ENCODE measurements at places on chromosomes 16 and 17.

- no peak for DNase-seq
These were observed 42.3 kb downstream of the TBX4 start for GRCh38 chr17:61494325-61495160.

DNA sequence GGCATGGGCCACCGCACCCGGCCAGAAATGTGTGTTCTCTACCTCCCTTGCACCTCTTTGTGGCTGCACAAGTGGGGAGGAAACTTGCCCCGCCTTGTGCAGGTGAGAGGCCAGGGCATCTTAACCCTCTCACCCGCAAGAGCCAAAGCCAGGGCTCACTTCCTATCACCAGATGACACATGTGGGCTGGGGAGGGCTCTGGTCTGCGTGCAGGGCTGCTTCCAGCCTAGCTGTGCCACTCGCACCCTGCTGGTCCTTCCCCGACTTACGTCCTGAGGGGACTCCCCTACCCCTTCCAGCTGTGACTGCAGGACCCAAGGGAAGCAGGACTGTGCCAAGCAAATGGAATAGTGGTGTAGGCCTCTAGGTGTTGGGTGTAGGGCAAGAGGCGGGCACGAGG lies 6.9 kb downstream of the MIEF2 start:
- DNase-seq = no peak

- no peak for DNase-seq
These were observed 1376.4 kb upstream of the GOT2 start for GRCh38 chr16:60110531-60110930.

DNA sequence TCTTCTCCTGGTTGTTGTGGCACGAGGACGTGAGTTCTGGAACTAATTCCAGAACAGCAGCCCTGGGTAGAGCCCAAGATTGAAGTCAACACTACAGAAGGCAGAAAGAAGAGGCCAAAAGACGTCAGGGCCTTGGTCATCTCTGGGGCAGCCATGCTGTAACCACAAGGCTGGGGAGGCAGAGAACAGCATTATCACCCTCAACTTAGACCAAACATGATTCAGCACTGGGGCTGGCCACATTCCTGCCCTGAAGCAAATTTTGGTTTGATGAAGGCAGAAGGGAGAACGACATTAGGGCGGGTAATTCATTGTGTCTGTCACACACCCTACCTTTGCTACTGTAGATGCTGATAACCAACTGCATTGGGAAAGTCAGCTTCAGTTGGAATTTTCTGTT lies 9.7 kb upstream of the ALOX15B start:
- peak; percentile 32 for DNase-seq

- peak; percentile 72 for DNase-seq
These were observed 7.2 kb downstream of the SRCIN1 start for GRCh38 chr17:38598536-38598935.

GRCh38 chr16:13984794-13985193 lies 64.8 kb downstream of the ERCC4 start:
- DNase-seq = no peak

GRCh38 chr16:56916571-56917403 lies 15.2 kb upstream of the HERPUD1 start:
- no peak for DNase-seq

GRCh38 chr17:76405607-76405966 lies 21.2 kb downstream of the SPHK1 start:
- no peak for DNase-seq

GRCh38 chr16:15642557-15643047 lies 352 bp downstream of the MARF1 start:
- DNase-seq = no peak

GRCh38 chr16:77896415-77897128 lies 108.2 kb downstream of the VAT1L start:
- DNase-seq = no peak

- DNase-seq = no peak
These were observed 3.6 kb upstream of the MEOX1 start for GRCh38 chr17:43665084-43665936.

- no peak for DNase-seq
These were observed at the start of gene IL17C for GRCh38 chr16:88638323-88639230. Gene IL17C, plus strand, starts transcription at chr16:88638572. Its CDS starts 70 bp downstream, at chr16:88638642.

DNA sequence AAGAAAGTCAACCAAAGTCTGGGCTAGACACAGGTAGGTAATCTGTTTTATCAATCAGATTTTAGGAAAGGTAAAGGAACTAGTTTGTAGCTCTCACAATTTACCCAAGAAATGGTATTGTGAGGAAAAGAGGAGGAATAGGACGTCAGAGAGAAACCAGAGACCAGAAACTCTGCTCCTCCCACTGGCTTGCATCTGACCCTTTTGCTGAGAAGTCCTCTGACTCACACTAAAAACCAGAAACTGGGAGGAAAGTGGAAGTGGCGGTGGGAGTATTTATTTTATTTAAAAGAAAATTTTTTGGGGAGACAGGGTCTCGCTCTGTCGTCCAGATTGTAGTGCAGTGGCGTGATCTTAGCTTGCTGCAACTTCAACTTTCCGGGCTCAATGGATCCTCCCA lies 38.0 kb upstream of the MNT start:
- DNase-seq = peak; percentile 81

DNA sequence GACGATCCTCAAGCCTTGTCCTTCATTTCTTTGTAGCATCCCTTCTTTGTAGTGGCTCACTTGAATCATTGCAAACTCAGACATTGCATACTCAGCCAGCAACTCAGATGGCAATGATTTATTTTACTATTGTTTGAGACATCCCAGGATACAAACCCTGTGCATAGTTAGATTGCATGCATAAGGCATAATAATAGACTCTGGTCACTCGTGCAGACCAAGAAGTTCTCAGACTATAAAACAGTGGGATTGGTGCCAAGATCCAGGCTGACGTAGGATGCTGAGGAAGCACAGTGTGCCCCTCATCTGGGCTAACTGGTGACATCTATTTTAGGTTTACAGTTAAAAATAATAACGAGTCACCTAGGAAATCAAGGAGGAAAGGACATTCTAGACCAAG lies 142.3 kb downstream of the PMP22 start:
- DNase-seq = no peak

GRCh38 chr16:80954985-80955384 lies 51.7 kb downstream of the CMC2 start:
- no peak for DNase-seq

DNA sequence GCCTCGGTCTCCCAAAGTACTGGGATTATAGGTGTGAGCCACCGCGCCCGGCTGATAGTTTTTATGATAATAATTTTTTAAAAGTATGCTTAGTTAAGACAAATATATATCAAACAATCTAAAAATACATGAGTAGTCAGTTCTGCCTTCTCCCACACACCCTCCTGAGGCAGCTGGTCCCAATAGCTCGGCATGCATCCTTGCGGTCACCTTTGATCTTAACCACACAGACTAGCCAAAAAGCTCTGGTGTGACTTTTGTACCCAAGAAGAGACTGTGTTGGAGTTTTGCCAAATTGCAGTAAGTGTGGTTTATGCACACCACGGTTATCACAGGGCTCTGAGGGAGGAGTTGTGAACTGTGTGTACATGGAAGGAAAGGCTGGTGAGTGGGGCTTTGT lies 25.6 kb downstream of the ATP6V0A1 start:
- DNase-seq = no peak

GRCh38 chr17:38560503-38561318 lies 45.0 kb downstream of the SRCIN1 start:
- DNase-seq = peak; percentile 27

- DNase-seq = no peak
These were observed 299.3 kb downstream of the XYLT1 start for GRCh38 chr16:17171250-17172143.

GRCh38 chr17:74467221-74467951 lies 952 bp downstream of the CD300A start:
- DNase-seq = no peak

DNA sequence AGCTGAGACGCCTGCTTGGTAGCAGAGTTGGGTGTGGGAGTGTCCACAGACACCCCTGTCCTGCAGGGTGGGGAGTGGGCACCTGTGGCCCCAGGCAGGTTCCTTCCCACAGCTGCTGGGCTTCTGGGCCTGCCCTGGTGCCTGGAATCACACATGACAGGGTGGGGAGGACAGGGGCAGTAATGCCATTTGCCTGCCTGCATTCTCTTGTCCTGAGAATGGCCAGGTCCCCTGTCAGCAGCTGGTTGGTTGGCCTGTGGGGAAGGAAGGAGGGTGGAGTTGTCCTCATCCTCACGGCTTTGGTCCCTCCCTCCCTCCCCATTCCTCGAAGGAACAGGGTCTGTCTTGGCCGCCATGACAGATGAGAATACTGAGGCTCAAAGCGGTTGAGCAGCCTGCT lies 5.2 kb downstream of the PRSS53 start:
- no peak for DNase-seq

DNA sequence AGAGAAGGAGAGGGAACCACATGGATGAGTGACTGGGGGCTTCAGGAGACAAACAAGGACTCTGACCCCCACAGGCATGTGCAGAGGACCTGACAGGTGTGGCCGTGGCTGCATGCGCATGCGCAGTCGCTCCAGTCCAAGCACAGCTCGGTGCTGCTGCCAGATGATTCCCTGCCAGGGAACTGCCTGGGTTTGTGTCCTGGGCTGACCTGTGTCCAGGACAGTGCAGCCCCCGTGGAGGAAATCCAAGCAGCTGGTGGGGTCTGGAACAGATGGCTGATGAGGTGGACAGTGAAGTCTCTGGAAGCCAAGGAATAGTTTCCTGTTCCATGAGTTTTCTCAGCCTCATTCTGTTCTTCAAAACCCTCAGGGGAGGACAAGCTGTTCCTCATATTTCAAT lies 27.3 kb downstream of the LASP1 start:
- DNase-seq = no peak

- no peak for DNase-seq
These were observed 17.2 kb downstream of the TLE7 start for GRCh38 chr16:71424626-71425025.

DNA sequence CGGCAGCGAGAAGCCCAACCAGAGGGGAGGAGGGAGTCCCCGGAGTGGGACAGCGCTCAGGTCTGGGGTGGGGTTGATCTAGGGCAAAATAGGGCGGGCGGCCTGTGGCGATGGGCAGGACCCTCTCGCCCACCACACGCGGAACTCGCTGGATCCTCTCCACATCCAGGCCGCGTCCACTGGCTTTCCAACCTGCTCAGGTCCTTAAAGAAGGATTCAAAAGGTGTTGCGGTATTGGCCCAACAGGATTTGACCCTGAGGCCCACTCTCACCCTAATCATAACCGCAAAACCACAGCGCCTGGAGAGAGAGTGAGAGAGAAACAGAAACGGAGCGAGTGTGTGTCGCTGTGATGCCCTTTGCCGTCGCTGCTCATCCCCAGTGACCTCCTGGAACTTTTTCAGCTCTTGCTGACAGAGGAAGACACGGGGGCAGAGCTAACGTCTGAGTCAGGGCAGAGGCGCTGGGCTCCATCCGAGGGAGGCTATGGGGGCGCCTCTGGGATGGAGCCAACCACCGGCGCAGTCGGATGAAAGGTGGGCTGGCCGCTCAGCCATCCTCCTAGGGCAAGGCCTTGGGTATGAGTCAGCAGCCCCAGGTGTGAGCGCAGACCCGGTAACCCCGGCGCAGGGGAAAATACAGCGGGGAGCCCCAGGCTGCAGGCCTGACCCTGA lies 16.7 kb upstream of the OR1F1 start:
- DNase-seq = no peak

GRCh38 chr16:85176541-85177447 lies 64.5 kb upstream of the CIBAR2 start:
- DNase-seq = no peak

DNA sequence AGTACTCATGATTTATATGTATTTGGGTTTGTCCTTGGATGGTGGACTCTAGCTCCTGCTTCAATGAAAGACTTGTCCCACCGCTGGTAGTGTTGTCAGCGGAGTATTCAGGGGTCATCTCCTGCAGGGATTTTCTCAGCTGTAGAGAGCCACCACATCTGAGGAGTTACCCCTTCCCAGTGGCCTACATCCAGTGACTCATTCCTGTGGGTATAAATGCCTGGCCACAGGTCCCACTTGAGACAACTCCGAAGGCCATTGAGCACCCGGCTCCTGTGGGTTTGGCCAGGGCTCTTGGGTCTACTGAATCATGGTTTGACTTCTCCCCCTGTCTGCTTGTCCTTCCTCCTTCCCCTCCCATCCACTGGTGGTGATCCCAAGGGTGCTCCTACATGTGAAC lies 34.6 kb upstream of the WSB1 start:
- DNase-seq = peak; percentile 23

DNA sequence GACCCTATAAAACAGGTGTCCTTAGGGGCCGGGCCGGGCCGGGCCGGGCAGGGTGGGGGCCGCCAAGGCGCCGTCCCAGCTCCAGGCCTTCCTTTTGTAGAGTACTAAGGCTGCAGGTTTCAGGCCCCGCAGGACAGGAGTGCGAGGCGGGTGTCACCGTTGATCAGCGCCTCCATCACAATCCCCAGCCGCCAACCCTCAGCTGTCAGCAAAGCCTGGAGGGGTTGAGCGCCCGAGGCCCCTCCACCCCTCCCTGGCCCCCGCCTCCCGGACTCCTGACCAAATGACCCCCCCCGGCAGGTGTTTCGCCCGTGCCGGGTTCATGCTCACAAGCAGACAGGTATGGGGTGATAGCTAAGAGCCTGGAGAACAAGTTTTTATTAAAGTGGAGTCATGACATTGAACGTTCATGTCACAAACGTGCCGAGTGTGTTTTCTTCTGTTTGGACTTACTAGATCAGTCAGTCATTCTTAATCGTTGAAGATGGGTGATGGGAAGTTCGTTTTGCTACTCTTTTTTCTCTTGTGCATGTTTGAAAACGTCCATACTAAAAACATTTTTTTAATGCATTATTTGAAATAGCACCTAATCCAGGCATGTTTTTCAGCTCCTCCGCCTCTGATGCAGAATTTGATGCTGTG lies 534 bp downstream of the ARL2BP start:
- no peak for DNase-seq

DNA sequence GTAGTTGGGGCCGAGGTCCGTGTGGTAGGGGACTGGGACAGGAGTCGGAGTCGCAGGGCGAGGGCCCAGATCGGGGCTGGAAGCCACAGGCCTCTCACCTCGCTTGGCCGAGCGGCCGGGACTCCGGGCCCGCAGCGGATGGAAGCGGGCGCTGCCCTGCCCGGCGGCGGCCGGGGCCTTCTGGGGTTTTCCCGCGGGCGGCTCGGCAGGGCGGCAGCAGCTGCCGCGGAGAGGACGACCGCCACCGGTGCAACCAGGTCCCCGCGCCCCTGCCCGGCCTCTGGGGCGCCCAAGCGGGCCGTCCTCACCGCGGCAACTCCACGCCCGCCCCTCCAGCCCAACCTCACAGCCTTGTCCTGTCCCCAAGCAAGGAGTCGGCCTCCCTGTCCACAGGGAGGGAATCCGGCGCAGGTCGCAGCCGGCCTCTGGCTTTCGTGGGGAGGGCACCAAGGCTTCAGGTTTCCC lies 15.6 kb upstream of the UTP6 start:
- DNase-seq = no peak

DNA sequence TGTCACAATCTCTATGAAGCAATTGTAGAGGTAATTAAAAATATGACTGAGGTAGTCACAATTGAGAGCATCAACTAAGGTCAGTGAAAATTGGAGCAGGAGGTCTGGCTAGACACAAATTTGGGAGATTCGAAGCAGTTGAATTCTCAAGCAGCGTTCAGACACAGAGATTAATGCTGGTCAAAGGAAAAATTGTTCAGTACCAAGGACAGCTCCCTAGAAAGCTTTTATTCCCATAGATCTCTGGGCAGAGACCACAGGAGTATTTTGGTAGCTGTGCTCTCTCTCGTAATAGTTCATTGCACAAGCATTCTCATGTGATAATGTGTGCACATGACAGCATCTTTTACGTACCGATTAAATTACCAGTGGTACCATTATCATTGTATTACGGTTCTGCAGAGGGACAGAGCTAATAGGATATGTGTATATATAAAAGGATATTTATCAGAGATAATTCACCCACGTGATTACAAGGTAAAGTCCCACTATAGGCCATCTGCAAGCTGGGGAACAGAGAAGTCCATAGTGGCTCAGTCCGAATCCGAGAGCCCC lies 387.5 kb upstream of the HSBP1 start:
- peak; percentile 35 for DNase-seq

Data from astrocyte (in vitro differentiated cells and primary cell).